Fibroblast of pulmonary artery (primary cell): ENCODE measurements at places on chromosomes 6 and 20.

- DNase-seq = no peak
These were observed 11.7 kb upstream of the MAPK13 start for GRCh38 chr6:36118550-36119107.

DNA sequence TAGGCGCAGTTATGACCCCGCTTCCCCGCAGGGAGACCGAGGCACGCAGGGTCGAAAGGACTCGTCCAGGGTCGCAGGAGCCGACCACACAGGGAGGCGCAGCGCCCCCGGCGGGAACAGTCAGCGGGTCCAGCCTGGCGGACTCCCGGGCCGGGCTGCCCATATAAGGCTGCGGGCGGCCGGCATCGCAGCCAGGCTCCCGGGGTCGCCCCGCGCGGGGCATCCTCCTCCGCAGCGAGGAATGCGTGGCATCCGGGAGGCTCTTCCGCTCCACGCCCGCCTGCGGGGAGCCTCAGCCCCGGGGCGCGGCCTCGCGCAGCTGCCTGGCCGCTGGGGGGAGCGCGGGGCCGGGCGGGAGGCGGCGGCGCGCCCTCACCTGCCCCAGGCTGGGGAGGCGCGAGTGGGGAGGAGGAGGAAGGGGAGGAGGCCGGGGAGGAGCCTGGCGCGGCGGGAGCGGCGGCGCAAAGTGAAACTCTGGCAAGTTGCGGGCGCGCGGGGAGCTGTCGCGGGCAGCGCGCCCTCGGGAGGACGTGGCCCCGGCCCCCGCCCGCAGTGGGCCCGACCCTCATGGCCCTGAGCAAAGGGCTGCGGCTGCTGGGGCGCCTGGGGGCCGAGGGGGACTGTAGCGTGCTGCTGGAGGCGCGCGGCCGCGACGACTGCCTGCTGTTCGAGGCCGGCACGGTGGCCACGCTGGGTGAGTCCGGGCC, at the start of gene SYNJ2:
Gene SYNJ2, plus strand, starts transcription at position 469 of the 707 bp plus-strand sequence. Its CDS starts 99 bp downstream, at position 568.
- peak; percentile 88 for DNase-seq

DNA sequence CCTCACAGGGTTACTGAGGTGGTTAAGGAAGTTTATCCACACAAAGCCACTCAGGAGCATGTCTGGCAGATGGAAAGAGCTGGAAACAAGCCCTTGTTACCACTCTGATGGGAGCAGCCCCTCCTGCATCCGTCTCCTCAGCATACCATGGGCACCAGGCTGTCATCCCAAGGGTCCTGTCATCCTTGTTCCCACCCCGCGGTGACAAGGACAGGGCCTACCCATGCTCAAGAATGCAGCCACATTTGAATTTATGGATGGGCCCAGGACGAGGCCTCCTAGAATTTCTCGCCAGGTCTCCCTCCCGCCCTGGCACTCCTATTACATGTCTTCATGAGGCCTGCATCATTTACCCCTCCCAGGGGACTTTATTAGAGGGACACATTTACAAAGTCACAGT, 60.0 kb downstream of the NPEPL1 start:
- no peak for DNase-seq

GRCh38 chr20:49590163-49591017, 22.5 kb upstream of the PTGIS start:
- DNase-seq = peak; percentile 35

- DNase-seq = no peak
These were observed 112.0 kb downstream of the ATXN1 start for GRCh38 chr6:16649241-16649640.

DNA sequence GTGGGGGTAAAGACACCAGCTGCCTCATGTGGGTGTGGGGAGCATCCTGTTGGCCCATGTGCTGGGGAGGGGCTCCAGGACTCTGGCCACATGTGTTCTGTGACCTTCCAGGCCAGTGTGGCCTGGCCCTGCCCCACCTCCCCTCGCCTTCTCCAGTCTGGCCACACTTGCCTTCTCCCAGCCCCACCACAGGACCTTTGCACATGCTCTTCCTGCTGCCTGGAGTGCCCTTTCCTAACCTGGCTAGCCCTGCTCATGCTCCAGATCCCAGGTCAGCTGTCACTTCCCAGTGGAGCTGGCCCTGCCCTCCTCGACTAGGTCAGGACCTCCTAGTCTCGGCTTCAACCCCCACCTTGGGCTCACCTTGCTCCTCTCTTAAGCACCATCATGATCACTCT, 183.8 kb downstream of the CDH4 start:
- no peak for DNase-seq

- DNase-seq = peak; percentile 41
These were observed 128.0 kb downstream of the PHACTR1 start for GRCh38 chr6:12844284-12845223.

- no peak for DNase-seq
These were observed 19.0 kb downstream of the RNF24 start for GRCh38 chr20:3996399-3996798.

GRCh38 chr6:15555101-15556038, 107.5 kb downstream of the DTNBP1 start:
- no peak for DNase-seq

DNA sequence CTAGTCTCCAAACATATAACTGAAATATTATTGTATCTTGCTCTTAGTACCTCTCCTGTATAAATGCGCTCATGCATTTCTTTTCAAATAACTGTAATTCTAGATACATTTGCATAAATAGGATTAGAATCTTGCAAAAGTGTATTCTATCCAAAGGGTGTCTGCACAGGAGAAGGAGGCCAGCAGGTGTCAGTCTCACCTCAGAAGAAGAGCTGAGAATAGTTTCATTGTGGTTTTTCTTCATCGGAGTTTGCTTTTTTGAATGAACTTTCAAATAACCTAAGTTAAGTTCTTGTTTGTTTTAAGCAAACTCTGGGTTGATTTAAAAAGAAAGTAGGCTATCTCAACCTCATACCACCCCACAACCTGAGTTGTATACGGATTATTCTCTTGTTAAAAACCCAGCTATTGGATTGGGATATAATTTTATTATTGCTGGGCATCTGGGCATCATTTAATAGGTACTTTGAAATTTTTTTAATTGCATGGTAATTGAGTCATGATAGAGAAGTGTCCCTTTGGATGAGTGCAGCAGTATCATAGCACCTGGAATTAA, 125.0 kb upstream of the MLIP start:
- DNase-seq = peak; percentile 82

- DNase-seq = peak; percentile 93
These were observed 6.0 kb downstream of the CCN5 start for GRCh38 chr20:44720997-44721784.

DNA sequence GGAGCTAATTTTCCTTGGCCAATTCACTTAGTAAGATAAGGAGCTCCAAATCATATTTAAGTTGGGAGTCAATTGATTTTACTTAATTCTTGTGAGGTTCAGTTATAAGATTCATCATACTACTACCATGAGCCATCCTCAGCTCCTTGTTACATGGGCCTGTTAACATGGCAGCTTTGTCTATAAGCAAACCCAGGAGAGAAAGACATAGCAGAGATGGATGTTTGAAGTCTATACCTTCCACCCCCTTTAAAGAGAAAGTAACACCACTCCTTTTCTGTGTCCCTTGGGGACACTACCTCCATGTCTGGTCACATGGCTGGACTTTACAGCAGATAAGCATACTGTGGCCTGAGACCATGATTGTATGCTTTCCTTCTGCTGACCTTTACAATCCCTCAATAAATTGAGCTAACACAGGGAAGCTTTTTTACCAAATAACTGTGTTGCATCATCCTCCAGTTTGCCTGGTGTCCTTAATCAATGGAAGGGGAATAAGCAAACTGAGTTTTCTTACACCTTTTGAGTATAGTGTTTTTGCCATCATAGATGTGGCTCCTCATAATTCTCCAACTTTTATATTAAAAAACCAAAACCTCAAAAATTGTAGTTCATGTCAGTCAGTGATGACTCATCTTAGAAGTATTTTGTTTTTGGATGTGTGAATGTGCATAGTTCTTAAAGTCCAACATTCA, 9.8 kb upstream of the ZNFX1 start:
- DNase-seq = peak; percentile 75

- DNase-seq = peak; percentile 28
These were observed 6.6 kb downstream of the CITED2 start for GRCh38 chr6:139367810-139368351.

DNA sequence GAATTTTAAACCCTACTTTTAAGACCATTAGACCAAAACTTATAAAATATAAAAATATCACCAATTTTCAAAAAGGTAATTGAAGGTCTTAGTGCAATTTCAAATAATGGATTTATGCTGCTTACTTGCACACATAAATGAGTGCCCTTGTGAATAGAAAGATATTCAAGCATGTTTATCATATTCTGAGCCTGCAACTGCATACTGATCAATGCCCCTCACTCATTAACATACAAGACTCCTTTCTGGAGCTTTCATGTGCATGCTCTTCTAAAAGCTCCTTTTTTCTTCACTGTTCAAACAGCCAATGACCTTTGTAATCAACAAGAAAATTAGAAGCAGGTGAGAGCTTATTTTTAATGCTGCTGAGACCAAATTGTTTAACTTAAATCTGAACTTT, 1139.3 kb downstream of the HACE1 start:
- DNase-seq = no peak

DNA sequence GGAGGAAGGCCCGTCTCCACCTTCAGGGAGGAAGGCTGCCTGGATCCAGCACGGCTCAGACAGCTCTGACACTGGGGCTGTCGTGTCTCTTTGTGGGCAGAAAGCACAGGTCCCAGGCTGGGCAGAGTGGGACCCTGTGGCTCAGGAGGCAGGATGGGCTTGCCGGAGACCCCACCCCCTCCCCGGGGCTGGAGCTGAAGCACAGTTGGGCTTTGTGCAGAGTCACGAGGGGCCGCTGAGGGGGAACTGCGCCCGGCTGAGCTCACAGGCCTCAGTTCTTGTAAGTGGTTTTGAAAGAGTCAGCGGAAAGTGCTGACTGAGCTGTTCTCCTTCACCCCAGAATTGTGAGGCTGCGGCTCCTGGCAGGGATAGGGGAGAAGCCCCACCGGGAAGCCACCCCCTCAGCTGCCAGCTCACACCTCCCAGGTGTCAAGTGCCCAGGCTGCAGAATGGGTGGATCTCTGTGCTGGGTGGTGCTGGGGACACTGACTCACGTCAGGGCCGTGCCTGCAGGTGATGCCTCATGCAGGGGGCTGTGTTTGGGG, 145.5 kb upstream of the RNF24 start:
- no peak for DNase-seq

- no peak for DNase-seq
These were observed 684.8 kb downstream of the QKI start for GRCh38 chr6:164099269-164099865.

GRCh38 chr6:3585320-3585935, 128.6 kb upstream of the SLC22A23 start:
- DNase-seq = peak; percentile 80

- DNase-seq = no peak
These were observed 47.0 kb downstream of the DLL1 start for GRCh38 chr6:170243791-170244291.

DNA sequence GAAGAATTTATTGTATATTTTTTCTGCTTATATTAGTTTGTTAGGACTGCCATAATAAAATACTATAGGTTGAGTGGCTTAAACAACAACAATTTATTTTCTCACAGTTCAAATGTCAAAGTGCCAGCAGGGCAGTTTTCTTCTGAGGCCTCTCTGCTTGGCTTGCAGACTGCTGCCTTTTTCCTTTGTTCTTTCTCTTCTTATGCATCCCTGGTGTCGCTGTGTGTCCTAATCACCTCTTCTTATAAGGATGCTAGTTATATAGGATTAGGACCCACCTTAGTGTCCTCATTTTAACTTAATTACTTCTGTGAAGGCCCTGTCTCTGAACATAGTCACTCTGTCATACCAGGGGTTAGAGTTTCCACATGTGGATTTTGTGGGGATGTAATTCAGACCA, 354.4 kb downstream of the NKAIN2 start:
- no peak for DNase-seq

- DNase-seq = no peak
These were observed 41.1 kb downstream of the PTPN1 start for GRCh38 chr20:50551288-50551687.

GRCh38 chr6:65546894-65547293, 160.1 kb downstream of the EYS start:
- no peak for DNase-seq

- DNase-seq = peak; percentile 73
These were observed 39.5 kb downstream of the UNC5CL start for GRCh38 chr6:40999569-40999968.

- DNase-seq = no peak
These were observed 57.8 kb downstream of the FUT9 start for GRCh38 chr6:96073555-96073954.

DNA sequence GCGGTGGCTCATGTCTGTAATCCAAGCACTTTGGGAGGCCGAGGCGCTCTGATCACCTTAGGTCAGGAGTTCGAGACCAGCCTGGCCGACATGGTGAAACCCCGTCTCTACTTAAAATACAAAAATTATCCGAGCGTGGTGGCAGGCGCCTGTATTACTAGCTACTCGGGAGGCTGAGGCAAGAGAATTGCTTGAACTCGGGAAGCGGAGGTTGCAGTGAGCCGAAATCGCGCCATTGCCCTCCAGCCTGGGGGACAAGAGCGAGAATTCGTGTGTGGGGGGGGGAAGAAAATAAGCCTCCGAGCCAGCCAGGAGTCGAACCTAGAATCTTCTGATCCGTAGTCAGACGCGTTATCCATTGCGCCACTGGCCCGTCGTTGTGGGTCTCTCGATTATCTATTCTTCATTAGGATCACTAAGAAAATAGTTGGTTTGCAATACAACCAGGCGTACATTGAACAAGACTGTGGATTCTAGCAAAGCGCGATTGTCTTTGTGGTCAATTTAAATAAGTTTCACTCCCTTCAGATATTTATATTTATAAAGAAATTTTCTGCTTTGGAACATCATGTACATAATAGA, 33.9 kb upstream of the PRSS16 start:
- DNase-seq = peak; percentile 12

DNA sequence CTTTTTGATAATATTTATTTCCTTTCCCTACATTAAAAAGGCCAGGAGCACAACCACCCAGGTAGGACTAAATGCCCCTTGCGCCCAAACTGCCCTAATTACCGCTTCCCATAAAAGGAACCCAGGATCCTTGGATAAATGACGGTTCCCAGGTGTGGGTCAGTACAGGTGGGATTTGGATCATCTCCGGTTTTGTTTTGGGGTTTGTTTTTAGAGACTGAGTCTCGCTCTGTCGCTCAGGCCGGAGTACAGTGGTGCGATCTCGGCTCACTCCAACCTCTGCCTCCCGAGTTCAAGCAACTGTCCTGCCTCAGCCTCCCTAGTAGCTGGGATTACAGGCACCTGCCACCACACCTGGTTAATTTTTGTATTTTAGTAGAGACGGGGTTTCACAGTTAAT, 28.4 kb downstream of the ZNF217 start:
- DNase-seq = no peak

GRCh38 chr6:133326584-133326983, 85.4 kb downstream of the EYA4 start:
- DNase-seq = no peak

DNA sequence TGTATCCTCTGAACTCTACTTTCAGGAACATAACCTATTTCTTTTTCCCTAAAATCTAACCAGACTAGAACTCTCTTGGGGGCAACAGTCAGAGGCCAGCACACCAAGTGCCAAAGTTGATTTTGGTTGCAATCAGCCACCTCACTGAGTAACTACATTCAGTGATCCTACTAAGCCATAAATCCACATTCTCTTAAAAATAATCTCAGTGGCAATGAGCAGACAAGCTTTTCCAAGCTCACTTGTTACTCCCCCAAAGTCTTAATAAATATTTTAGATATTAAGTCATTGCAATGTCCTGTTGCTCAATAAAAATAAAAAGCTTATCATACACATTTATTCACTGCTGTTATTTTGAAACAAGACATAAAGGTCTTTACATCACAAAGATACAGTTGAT, 9.8 kb downstream of the RGS17 start:
- DNase-seq = peak; percentile 67
